NCI-H748 treated with DMSO at 0.1 percent for 48 hours (cell line): ENCODE measurements at places on chromosomes 7 and 10.

GRCh38 chr10:114575417-114576131 is 82.5 kb downstream of the ABLIM1 start:
- no peak for DNase-seq

DNA sequence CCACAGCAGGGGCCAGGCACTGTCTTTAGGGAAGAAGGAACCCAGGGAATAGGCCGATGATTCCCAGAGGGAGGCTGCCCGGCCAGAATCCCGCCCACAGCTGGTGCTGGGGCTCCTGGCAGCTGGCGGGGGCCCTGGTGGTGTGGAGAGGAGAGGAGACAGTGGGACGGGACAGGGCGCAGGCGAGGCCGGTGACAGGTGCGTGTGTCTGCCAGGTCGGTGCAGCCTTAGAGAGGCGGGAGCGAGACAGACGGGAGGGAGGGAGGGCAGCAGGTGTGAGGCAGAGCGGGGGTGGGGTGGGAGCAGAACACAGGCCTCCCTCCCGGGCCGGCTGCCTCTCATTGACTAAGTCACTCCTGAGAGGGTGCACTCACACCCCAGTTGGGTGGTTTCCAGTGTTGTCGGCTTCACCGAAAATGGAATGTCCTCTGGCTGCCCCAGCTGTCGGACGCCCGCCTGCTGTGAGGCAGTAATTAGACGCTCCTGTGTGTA is 55.2 kb downstream of the ELFN1 start:
- peak; percentile 67 for DNase-seq

- DNase-seq: no peak
Measured at GRCh38 chr7:155543011-155543876, 3.1 kb downstream of the CNPY1 start.

DNA sequence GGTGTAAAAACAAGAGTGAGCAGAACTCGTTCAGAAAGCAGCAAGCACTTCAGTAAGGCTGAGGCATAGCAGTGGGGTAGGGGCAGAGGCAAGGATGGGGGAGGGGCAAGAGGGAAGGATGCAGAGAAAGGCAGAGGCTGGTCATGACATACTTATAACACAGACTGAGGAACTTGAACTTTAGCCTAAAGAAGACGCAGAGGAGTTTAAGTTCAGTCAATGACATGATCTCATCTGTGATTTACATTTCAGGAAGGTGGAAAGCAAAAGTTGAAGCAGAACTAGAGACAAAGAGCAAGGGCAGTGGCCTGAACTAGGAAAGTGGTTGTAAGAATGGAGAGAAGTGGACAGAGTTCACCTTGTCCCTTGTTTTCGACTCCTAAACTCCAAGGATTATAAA is 15.8 kb downstream of the MACC1 start:
- DNase-seq: no peak

- no peak for DNase-seq
Measured at GRCh38 chr7:49579408-49579807, 194.0 kb upstream of the VWC2 start.

DNA sequence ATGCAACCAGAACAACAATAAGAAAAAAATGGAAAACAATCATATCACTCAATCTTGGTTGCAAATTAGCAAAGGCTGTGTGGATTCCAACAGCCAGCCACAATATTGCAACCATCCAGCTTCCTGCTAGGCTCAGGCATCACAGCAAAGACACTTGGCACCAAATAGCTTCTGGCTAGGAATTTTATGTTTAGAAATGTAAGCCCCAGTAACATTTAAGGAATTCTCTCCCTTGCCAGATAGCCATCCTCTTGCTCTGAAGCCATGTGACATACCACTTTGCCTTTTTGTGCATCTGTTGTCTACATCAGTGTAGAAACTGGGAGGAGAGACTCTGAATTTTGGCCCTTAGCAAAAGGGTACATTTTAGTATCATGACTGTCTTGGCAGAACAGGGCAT is 22.2 kb downstream of the MKX start:
- no peak for DNase-seq
